Hematopoietic multipotent progenitor cell treated with erythropoietin and hydrocortisone succinate and interleukin-3 and kit ligand, for 4 days (in vitro differentiated cells): ENCODE measurements at places on chromosomes 7 and 10.
A peak's percentile ranks its signal among the peaks of the same experiment; 100 is the strongest.

GRCh38 chr7:48875045-48875916 is 49.1 kb upstream of the CDC14C start:
- DNase-seq = peak; percentile 56

DNA sequence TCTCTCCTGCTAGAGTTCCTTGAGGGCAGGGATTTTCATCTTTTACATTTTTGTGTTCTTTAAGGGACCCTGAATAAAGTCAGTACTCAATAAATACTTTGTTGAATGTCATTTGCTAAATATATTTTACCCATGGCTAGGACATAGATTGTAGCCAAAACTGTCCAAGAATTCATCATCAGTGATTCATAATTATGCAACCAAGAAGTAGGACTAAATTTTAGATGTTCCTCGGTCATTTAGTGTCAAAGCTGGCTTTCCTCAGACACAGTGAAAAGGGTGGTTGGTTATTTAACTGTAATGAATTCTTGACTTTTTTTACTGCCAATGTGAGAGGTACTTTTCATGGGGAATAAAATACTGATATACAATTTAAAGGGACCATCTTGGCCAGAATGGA is 3.3 kb downstream of the NUDT13 start:
- no peak for DNase-seq

DNA sequence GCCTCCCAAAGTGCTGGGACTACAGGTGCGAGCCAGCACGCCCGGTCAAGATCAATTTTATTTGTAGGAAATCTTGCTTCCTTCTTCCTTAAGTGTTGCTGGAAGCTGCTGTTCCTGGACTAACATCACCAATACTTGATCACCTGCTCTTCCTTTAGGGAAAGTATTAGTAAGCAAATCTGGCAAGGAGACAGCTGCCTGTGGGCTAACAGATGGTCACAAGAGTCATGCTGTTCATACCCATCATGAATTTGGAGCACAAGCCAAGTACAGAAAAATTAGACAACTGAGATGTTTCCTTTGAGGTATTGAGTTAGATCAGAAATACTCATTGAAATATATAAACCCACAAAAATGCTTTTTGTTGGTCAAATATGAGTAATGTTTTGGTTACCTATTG is 27.9 kb downstream of the BAIAP2L1 start:
- no peak for DNase-seq

DNA sequence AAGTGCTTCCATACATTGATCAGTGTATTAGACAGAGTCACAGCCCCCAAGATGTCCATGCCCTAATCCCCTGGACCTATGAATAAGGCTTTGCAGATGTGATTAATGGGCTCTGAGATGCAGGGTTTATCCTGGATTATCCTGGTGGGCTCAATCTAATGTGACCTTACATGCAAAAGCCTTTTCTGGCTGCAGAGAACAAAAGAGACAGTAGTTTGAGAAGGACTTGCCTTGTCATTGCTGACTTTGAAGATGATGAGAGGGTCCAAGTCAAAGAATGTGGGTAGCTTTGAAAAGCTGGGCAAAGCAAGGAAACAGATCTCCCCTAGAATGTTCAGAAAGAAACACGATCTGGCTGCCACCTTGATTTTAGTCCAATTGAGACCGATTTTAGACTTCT is 238.7 kb downstream of the CCSER2 start:
- no peak for DNase-seq

- DNase-seq = no peak
Measured at GRCh38 chr10:132541129-132541528, 3.5 kb downstream of the INPP5A start.

DNA sequence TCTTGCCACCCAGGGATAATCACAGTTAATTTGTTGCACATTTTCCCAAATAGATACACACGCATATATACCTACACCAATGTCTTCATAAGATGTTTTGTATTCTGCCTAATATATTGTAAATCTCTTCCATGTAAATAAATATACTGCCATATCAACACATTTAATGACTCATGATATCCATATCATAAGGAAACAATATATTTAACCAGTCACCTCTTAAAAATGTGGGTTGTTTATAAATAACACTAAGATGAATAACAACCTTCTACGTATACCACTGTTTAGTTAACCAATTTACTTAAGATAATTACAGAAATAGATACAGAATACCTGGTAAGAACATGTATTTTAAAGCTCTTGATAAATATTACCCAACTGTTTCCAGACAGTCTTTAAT is 38.2 kb downstream of the ELAPOR2 start:
- DNase-seq = no peak

DNA sequence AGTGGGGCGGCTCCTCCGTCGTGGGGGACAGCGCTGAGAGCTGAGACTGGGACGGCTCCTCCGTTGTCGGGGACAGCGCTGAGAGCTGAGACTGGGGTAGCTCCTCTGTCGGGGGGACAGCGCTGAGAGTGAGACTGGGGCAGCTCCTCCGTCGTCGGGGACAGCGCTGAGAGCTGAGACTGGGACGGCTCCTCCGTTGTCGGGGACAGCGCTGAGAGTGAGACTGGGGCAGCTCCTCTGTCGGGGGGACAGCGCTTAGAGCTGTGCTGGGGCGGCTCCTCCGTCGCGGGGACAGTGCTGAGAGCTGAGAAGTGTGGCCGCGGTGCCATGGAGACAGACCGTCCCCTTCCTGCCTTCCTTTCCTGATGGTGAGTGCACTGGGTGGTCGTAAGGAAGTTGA is 136.4 kb downstream of the DYNC2I1 start:
- DNase-seq = no peak

- no peak for DNase-seq
Measured at GRCh38 chr10:83332690-83333089, 806.6 kb upstream of the GHITM start.

- no peak for DNase-seq
Measured at GRCh38 chr7:151430391-151431205, 9.3 kb downstream of the CRYGN start.

DNA sequence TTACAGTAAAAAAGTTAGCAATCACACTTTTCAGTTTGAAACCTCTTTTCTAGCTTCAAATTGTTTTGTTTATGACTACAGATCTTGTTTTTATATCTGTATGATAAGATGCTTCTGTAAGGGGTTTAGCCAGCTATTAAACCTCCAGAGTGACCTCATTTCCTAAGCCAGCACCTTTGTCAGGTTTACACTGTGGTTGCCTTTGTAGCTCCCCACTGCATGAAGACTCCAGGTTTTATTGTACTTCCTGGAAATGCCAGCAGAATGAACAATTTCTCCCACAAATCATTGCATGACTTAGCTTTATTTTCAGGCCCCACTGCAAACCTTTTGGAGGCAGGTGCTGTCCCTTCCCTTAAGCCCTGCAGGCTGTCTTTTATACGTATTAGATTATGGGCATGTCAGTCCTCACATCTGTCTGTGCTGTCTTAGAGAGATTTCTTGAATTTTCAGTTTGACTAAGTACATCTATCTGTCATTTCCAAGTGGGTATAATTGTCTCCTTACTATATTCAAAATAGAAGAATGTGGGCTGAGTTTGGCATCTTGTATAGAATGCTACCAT is 8.2 kb upstream of the AGR3 start:
- no peak for DNase-seq

DNA sequence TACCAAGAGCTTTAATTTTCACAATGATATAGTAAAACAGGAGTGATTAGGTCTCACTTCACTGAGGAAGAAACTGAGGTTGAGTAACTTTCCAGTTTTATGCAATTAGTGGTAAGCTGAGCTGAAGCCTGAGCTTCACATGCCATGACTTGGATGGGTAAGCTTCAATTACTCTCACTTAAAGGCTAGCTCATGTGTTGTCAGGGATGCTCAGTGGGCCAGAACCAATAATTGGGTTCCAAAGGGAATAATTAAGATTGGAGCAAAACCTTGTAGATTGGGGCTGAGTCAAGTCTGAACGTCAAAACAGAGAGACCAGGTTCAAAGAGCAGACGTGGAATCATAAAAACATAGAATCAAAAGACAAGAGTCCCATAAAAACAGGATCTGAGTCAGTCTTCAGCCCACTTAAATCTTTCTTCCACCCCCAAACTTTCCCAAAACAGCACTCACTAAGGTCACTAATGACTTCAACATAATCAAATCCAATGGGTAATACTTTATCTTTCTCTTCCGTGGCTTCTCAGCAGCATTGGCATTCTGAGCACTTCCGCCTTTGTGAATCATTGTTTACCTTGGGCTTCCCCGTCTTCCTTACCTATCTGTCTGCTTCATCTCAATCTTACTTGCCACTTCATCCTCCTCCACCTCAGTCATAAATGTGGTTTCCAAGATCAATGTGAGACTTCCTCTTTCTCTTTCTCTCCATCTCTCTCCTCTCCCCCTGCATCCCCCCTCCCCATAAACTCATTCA is 23.0 kb upstream of the EGFR start:
- no peak for DNase-seq

- DNase-seq = no peak
Measured at GRCh38 chr10:93178226-93178625, 104.5 kb downstream of the CYP26A1 start.

DNA sequence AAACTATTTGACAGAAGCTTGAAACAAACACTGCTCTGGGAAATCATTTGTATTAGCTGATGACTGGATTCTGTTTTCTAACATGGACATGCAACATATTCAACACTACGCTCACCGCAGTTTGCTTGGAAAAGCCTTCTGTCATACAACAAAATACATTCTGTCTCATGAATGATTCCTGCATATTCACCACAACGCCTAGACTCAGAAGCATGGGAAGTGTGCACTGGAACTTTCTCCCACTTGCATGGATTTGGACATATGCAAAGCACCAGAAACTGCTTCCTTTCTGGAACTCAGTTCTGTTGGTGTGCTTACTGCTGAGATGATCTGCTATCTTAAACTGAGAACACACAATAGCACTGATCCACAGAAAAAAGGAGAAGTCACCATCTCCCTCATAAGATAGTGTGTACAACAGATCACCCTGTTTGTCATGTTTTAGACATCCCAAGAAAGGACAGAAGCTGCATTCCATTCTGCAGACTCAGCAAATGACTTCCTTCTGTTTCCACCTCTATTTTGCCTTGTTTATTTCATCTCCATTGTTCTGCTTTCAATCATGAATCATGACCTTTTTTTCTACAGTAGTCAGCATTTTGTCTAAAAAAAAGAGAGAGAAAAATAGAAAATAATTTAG is 115.8 kb downstream of the HTR7 start:
- DNase-seq = peak; percentile 2

DNA sequence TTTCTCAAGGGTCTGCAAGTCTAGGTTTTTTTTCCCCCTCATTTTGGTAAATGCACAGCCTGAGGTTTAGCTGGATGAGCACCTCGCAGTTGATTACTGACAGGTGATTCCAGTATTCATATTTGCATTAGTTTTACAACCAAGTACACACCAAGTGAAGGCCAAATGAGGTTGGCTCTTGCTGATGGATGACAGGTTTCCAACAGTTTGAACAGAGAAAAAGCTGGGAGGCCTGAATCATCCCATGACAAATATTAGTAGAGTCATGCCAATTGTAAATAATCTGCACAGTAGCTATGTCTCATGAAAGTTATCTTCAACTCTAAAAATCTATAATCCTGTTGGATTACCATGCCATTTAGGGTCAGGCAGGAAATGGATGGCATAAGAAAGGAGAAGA is 399.8 kb downstream of the HTR7 start:
- no peak for DNase-seq

DNA sequence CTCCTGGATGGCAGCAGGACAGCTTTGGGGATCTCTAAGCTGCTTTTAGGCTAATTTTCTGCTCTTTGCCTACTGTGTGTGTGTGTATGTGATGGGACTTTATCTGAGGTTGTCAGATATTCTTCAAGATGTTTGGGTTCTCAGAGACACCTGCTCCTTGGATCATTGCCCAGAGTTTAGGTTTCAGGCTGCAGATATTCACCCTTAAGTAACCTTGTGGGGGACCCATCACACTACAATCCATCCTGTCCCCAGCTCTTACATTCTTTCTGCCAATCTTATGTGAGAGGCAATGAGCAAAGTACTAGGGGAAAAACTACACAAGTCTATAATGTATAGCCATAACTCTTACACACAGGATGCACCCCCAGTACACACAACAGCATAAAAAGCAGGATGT is 263.0 kb upstream of the ZWINT start:
- no peak for DNase-seq

GRCh38 chr7:1873857-1874589 is 203.9 kb downstream of the ELFN1 start:
- peak; percentile 56 for DNase-seq

GRCh38 chr10:30432622-30433305 is 1.2 kb upstream of the MAP3K8 start:
- no peak for DNase-seq

- peak; percentile 83 for DNase-seq
Measured at GRCh38 chr10:15370856-15371701, at the start of gene FAM171A1. Gene FAM171A1 (minus strand): TSS chr10:15371289. CDS start chr10:15371052, 237 bp downstream.

- DNase-seq = no peak
Measured at GRCh38 chr7:149427096-149427680, 33.7 kb downstream of the ZNF777 start.

GRCh38 chr10:21832821-21833130 is 170.8 kb downstream of the DNAJC1 start:
- no peak for DNase-seq

GRCh38 chr7:55127622-55128081 is 108.8 kb downstream of the EGFR start:
- no peak for DNase-seq

GRCh38 chr7:81161451-81162075 is 242.7 kb upstream of the SEMA3C start:
- peak; percentile 55 for DNase-seq

DNA sequence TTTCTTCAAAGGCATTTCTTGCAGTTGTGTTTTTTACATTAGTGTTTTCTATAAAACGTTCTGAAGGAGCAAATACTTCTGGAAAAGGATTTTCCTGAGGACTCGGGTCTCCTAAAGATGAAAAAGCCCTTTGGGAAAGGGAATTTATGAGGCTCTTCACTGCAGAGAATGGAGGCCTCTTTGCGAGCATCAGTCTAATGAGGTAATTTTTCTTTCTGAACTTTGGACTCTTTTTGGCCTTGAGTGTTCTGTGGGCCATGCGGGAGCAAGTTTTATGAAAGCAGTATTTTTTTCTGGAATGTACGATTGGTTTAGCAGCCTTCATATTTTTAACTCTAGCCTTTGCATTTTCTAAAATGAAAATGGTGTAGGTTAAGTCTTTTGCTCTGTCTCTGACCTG is 6.4 kb upstream of the ACBD5 start:
- no peak for DNase-seq

- DNase-seq = no peak
Measured at GRCh38 chr7:1197997-1198625, 34.6 kb upstream of the UNCX start.
